ENCODE measurements at places on chromosomes 1 and 21.

DNA sequence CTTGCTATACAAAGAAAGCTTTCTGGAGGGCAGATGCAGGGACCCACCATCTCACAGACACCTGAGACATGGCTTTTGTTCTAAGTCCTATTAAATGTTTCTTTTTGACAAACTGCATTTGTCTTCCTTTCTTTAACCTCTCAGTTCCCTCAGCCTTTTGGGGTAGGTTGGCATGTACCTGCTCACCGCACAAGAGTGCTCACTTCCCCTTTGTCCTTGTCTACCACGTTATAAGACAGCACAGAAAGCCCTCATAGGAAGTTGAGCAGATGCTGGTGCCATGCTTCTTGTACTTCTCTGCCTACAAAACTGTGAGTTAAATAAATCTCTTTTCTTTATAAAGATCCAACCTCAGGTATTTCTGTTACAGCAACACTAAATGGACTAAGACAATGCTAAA, 31.9 kb upstream of the RGS21 start:
- no peak for DNase-seq

GRCh38 chr21:32917362-32918135, 108.2 kb upstream of the OLIG2 start:
- no peak for DNase-seq

DNA sequence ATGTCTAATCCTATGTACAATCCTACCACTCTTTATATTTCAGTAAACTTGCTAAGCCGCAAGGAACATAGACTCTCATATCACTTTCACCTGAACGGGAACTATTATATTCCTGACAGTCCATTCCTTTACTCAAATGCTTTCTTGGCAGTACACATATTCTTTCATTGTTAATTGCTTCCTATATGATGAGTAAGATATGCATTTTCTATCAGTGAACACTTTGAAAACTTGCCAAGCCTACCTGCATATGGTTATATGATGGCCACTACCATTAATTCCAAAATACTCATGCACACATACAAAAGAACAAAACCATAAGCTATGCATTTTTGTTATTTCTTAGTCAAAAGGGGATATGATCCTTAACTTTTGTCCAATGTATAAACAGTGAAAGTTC, 341.5 kb downstream of the VAV3 start:
- no peak for DNase-seq

DNA sequence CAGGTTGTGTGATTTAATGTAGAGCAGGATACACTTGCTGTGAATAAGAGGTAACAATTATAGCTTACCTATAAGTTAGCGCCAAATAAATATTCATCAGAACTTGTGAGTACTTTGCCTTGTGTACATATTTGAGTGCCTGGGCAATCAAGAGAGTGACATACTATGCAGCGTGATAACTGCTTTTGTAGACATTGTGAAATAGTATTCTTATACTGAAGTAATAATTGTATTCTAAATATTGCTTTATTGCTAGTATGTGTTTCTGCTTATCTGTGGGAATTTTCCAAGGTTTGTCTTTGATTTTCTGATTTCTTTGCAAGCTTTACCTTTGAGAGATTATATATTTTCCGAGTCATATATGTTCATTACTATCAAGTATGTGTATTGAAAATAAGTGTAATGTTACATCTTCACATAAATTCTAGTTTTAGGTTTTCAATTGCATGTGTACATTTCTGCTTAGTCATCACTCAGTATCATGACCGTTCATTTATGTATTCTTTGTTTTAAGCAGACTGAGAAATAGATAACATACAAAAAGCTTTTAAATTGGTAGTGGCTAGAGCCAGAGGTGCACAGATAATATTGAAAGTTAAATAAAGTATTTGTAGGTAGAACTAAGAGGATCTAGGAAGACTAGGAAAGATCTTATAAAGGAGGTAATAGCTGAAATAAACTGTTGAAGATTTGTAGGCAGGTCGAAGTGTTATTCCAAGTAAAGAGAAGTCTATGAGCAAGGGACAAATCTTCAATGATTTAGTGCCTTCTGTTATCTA, 19.5 kb downstream of the USP25 start:
- no peak for DNase-seq

GRCh38 chr1:87208931-87209330, 119.7 kb upstream of the LMO4 start:
- no peak for DNase-seq

DNA sequence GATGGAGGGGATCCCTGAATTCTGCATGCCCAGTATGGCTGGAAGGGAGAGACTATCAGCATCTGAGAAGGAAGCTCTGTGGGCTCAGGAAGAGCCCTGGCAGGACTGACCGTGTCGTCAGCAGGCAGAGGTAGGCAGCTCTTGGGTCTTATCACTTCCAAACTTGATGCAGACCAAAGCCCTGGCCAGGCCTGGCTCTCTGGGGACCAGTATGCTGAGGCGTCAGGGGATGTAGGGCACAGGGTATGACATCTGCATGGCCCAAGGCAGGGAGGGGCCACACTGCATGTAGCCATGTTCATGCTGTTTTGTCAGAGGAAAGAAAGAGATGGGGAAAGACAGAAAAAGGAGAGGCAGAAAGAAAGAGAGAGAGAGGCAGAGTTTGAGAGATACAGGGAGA, 6.3 kb downstream of the FGR start:
- no peak for DNase-seq

DNA sequence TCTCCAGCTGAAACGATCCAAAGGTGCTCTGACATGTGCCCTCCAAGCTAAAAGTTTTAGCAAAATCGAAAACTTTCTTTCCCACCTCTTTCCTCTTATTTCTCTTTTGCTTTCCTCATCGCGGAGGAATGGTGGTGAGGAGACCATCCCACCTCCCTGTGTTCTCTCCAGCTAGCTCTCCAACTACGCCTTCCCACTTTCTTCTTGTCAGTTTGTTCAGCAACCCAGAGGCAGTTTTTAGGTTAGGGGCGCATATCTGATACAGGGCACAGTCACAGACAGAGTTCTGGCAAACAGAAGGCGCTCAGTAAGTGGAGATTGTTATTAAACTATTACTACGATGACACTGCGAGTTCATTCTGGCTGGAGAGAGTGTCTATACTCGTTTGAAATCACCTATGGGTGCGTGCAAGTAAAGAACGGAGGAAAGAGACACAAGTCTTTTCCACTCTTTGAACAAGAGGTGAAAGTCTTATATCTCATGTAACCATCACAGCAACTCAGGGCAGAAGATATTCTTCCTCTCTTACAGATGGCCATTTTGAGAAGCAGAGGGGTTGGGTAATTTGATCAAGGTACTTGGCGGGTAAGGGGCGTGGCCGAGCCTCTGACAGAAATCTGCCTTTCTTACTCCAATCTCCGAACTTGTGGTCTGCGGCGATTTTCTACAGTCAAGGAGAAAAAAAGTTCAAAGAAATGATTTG, 13.9 kb downstream of the HLX start:
- peak; percentile 53 for DNase-seq

Measured in right kidney (tissue), 9 donors.